ENCODE measurements at places on chromosomes 12 and 14. TPM values are rescaled to one million over a fixed set of nuclear protein-coding genes. Genes with fewer than 3 reads are reported as not detected.
A peak's percentile ranks its signal among the peaks of the same experiment; 100 is the strongest.

The P2RX2 gene
- not detected for polyA plus RNA-seq

The PNMA1 gene
- 11.0 TPM for polyA plus RNA-seq

The CCDC184 gene
- polyA plus RNA-seq, result 0.16 TPM

DNA sequence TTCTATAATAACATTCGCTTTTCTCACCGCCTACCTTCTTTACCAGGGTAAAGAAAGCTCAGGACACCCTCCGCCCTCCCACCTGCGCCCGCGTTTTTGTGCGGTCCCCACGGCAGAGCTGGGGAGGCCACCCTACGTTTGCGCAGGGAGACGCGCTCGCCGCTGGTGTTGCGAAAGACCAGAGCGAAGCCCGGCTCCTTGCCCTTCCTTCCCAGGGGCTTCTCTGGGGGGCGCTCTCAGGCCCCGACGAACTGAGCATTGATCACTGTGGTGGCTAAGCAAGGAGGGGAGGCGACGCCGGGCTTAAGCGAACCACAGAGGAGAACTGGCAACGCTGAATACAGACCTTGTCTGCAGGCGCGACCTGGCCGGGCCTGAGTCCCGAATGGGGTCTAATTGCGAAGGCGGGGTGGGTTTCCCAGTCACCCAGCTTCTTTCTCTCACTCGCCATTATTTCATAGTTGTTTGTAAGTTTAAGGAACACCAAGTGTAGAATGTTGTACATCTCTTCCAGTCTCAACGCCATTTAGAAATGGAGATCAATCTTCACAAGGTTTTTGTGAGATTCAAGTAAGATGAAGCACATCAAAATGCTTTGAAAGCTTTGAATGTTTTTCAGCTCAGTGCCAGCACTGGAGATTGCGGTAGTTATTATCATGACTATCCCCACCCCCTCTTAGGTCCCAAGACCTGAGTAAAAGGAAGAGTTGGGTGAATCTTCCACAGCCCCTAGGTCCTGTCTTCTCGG, 1.7 kb upstream of the NKX2-1 start:
- H3K4me3 ChIP-seq, result peak overlapping the region; percentile 53
- no peak for DNase-seq
- H3K4me1 ChIP-seq, result peaks cover 29% of the 10 kb centered on the region
- H3K27ac ChIP-seq, result no peak overlapping the region
- no peaks in the 10 kb centered on the region for H3K36me3 ChIP-seq

The CD163L1 gene
- 0.30 TPM for polyA plus RNA-seq

DNA sequence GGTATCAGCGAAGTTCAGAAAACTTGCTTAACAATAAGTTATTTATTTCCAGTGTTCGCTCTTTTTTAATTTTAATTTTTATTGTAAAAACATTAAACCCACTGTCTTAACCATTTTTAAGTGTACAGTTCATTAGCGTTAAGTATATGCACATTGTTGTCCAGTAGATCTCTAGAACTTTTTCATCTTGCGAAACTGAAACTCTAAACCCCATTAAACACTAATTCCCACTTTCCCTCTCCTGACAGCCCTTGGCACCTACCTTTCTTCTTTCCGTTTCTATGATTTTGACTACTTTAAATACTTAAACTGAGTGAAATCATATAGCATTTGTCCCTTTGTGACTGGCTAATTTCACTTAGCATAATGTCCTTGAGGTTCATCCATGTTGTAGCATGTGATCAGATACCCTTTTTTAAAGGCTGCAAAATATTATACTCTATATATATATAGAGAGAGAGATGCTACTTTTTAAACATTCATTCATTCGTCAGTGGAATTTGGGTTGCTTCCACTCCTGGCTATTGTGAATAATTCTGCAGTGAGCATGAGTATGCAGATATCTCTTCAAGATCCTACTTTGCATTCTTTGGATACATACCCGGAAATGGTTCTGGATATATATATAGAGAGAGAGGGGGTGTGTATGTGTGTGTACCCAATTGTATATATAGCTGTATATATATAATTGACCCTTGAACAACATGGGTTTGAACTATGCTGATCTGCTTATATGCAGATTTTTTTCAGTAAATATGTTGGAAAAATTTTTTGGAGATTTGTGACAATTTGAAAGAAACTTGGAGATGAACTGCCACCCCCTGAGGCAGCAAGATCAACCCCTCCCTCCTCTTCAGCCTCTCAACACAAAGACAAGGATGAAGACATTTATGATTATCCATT, 74.7 kb upstream of the EVL start:
- DNase-seq, result no peak
- H3K36me3 ChIP-seq, result no peaks in the 10 kb centered on the region
- no peaks in the 10 kb centered on the region for H3K4me1 ChIP-seq
- H3K27me3 ChIP-seq, result no peaks in the 10 kb centered on the region
- no peak overlapping the region for H3K4me3 ChIP-seq

DNA sequence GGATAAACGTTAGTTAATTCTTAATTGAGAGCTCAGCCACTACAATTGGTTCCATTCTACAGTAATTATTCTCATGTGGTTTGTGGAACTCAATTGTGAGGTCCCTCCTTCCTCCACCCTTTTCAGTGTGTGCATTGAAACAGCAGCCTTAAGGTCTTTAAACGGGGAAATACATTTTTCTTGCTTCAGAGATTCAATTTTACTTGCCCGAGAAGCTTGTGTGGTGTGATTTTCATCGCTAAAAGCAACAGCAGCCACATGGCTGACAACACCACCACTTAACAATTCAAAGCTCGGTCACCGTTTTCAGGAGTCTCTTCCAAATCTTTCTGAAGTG, 733 bp upstream of the PPFIBP1 start:
- peak overlapping the region; percentile 94 for H3K27ac ChIP-seq
- no peak for DNase-seq
- peak overlapping the region; percentile 94 for H3K4me3 ChIP-seq
- peaks cover 8% of the 10 kb centered on the region for H3K4me1 ChIP-seq

DNA sequence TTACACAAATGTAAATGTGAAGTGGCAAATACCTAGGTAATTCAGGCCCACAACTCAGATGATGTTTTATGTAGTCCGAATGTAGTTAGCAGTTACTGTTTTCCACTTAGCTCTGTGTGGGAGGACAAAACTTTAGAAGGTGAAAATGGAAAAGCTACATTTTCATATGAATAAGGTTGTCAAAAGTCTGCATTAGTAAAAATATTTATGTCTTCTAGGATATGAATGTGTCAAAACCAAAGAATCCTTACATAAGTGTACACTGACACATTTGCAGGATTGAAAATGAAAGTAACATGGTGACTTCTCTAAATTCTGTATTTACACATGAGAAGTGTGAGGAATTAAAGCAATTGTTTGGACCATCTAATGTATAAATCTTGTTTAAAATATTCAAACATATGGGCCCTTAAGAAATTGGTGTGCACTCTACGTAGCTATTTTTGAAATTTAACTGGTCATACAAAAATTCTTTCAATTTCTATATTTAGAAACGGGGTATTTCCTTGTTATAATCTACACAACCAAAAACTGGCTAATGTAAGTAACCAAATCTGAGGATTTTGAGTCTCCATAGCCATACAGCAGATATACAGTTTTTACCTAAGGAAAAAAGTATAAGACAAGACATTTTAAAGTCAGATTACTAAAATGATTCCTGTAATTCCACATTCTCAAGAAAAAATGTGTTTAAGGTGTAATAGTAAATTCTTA, 5.4 kb downstream of the CDKN1B start:
- no peak for DNase-seq
- peak overlapping the region; percentile 84 for H3K4me3 ChIP-seq
- peak overlapping the region; percentile 93 for H3K27ac ChIP-seq
- peaks cover 44% of the 10 kb centered on the region for H3K4me1 ChIP-seq
- no peaks in the 10 kb centered on the region for H3K36me3 ChIP-seq
- H3K27me3 ChIP-seq, result no peaks in the 10 kb centered on the region

- H3K4me3 ChIP-seq, result peak overlapping the region; percentile 31
- no peaks in the 10 kb centered on the region for H3K27me3 ChIP-seq
Measured at GRCh38 chr14:90693413-90693812, 122.8 kb downstream of the TTC7B start.

GRCh38 chr12:10968765-10969456, 17.8 kb downstream of the TAS2R50 start:
- no peak overlapping the region for H3K27ac ChIP-seq
- no peak overlapping the region for H3K4me3 ChIP-seq
- peaks cover 3% of the 10 kb centered on the region for H3K4me1 ChIP-seq
- DNase-seq, result no peak

DNA sequence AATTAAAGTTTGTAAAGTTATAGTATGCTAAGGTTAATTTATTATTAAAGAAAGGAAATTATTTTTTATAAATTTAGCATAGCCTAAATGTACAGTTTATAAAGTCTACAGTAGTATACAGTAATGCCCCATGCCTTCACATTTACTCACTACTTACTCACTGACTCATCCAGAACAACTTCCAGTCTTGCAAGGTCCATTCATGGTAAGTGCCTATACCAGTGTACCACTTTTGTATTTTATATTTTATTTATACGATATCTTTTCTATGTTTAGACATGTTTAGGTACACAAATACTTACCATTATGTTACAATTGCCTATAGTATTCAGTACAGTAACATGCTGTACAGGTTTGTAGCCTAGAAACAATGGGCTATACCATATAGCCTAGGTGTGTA, 95.1 kb upstream of the GRIN2B start:
- H3K27me3 ChIP-seq, result no peaks in the 10 kb centered on the region
- H3K4me1 ChIP-seq, result no peaks in the 10 kb centered on the region
- H3K36me3 ChIP-seq, result no peaks in the 10 kb centered on the region
- H3K4me3 ChIP-seq, result no peak overlapping the region
- H3K27ac ChIP-seq, result no peak overlapping the region

GRCh38 chr14:81834308-81834707, 300.7 kb upstream of the SEL1L start:
- no peak overlapping the region for H3K27ac ChIP-seq
- no peaks in the 10 kb centered on the region for H3K36me3 ChIP-seq
- no peak for DNase-seq
- no peak overlapping the region for H3K4me3 ChIP-seq

The CHD8 gene
- 18.2 TPM for polyA plus RNA-seq

The CLEC9A gene
- not detected for polyA plus RNA-seq

GRCh38 chr12:45665941-45666340, 63.6 kb upstream of the ARID2 start:
- no peaks in the 10 kb centered on the region for H3K36me3 ChIP-seq
- no peaks in the 10 kb centered on the region for H3K27me3 ChIP-seq
- no peak overlapping the region for H3K27ac ChIP-seq
- DNase-seq, result no peak
- peaks cover 15% of the 10 kb centered on the region for H3K4me1 ChIP-seq

The NPAS3 gene
- polyA plus RNA-seq, result 0.05 TPM

The PLEKHG7 gene
- polyA plus RNA-seq, result not detected

GRCh38 chr12:105083031-105083430, 1.2 kb downstream of the ALDH1L2 start:
- H3K4me1 ChIP-seq, result peaks cover 9% of the 10 kb centered on the region
- H3K36me3 ChIP-seq, result no peaks in the 10 kb centered on the region
- no peak overlapping the region for H3K27ac ChIP-seq
- H3K27me3 ChIP-seq, result no peaks in the 10 kb centered on the region
- DNase-seq, result no peak
- H3K4me3 ChIP-seq, result peak overlapping the region; percentile 70

- peaks cover 14% of the 10 kb centered on the region for H3K4me1 ChIP-seq
- no peaks in the 10 kb centered on the region for H3K27me3 ChIP-seq
- no peak for DNase-seq
- H3K36me3 ChIP-seq, result no peaks in the 10 kb centered on the region
- no peak overlapping the region for H3K4me3 ChIP-seq
Measured at GRCh38 chr14:50021261-50022031, 94.9 kb downstream of the VCPKMT start.

The IFI27 gene
- 229 TPM for polyA plus RNA-seq

DNA sequence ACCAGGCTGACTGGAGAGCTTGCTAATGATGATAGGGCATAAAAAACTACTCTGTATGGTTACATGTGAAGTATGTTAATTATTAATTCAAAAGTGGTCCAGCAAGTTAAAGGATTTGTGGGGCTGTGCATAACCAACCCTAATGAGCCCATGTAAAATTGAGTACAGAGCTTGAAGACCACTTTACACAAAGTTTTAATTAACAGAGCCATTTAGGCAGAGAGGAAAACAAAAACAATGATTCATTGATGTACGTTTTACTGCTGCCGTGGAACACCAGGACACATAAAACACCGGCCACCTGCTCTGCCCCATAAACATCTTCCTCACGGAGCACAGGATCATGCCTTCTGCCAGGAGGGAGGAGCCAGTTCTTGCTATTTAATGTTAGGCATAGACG, 83.5 kb downstream of the RIMBP2 start:
- no peak overlapping the region for H3K4me3 ChIP-seq
- no peaks in the 10 kb centered on the region for H3K36me3 ChIP-seq
- no peak for DNase-seq
- H3K27ac ChIP-seq, result no peak overlapping the region
- peaks cover 8% of the 10 kb centered on the region for H3K27me3 ChIP-seq
- H3K4me1 ChIP-seq, result no peaks in the 10 kb centered on the region

GRCh38 chr12:83997423-83997822, 915.2 kb downstream of the SLC6A15 start:
- no peak overlapping the region for H3K27ac ChIP-seq
- no peak for DNase-seq
- H3K4me3 ChIP-seq, result no peak overlapping the region
- no peaks in the 10 kb centered on the region for H3K4me1 ChIP-seq
- H3K27me3 ChIP-seq, result no peaks in the 10 kb centered on the region

GRCh38 chr12:67876305-67876915, 112.8 kb upstream of the IFNG-AS1 start:
- H3K4me3 ChIP-seq, result no peak overlapping the region
- no peak overlapping the region for H3K27ac ChIP-seq
- no peaks in the 10 kb centered on the region for H3K27me3 ChIP-seq
- H3K4me1 ChIP-seq, result no peaks in the 10 kb centered on the region

The DHRS2 gene
- polyA plus RNA-seq, result 0.55 TPM

DNA sequence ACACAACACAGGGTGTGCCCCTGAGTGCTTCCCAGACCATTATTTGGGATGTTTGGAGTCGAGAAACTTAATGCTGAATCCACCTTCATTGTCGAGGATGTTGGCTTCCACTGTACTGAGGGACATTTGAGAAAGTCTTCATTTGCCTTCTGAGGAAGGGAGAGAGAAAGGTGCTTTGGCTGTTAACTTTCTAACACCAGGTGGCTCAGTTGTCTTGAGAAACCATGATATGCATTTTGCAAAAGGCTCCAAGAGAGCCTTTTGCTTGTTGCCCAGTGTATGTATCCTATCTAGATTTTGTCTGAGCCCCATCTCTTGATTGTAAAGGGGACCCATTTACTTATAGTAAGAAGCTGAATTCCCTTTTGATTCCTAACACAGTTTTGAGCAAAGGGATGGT, 28.6 kb upstream of the NRXN3 start:
- no peak for DNase-seq
- no peaks in the 10 kb centered on the region for H3K4me1 ChIP-seq
- no peaks in the 10 kb centered on the region for H3K27me3 ChIP-seq
- no peak overlapping the region for H3K4me3 ChIP-seq
- no peaks in the 10 kb centered on the region for H3K36me3 ChIP-seq

- H3K4me3 ChIP-seq, result no peak overlapping the region
- H3K36me3 ChIP-seq, result no peaks in the 10 kb centered on the region
- no peak overlapping the region for H3K27ac ChIP-seq
Measured at GRCh38 chr14:91377700-91378652, 39.6 kb downstream of the CCDC88C start.
